Mesothelial cell of epicardium (in vitro differentiated cells): ENCODE measurements at places on chromosomes 5 and 9. TPM values are rescaled to one million over a fixed set of nuclear protein-coding genes. Genes with fewer than 3 reads are reported as not detected.
A peak's percentile ranks its signal among the peaks of the same experiment; 100 is the strongest.

The LRRC70 gene
- total RNA-seq: 0.89 to 1.7 TPM (median 1.1 TPM) in 3 replicates

The PPP3R2 gene
- 0.34 to 0.38 TPM (median 0.34 TPM) in 3 replicates for total RNA-seq

GRCh38 chr9:92770360-92770995, 5.8 kb upstream of the BICD2 start:
- DNase-seq: no peak
- peaks cover 25% of the 10 kb centered on the region for H3K4me1 ChIP-seq
- H3K4me3 ChIP-seq: no peak overlapping the region
- H3K27ac ChIP-seq: peak overlapping the region; percentile 60
- H3K36me3 ChIP-seq: no peaks in the 10 kb centered on the region

DNA sequence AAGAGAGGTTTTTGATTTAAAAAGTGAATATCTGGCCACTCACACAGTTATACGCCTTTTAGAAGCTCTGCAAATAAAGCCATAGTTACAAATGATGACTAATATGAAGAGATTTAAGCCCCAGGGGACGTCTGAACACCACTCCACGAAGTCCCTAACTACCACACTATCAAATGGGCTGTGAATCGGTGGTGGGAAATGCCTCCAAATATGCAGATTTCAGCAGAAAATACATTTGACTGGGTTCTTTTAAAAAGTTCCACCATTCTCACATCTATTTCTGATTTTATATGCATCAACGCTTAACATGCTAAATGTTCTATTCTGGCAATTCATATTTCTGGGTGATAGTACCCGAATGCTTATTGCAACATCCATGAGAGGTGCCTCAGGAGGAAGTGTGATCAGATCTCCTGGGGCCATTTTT, 22.5 kb downstream of the TICAM2 start:
- no peaks in the 10 kb centered on the region for H3K4me1 ChIP-seq
- no peak overlapping the region for H3K4me3 ChIP-seq
- H3K36me3 ChIP-seq: peaks cover 3% of the 10 kb centered on the region
- DNase-seq: no peak

DNA sequence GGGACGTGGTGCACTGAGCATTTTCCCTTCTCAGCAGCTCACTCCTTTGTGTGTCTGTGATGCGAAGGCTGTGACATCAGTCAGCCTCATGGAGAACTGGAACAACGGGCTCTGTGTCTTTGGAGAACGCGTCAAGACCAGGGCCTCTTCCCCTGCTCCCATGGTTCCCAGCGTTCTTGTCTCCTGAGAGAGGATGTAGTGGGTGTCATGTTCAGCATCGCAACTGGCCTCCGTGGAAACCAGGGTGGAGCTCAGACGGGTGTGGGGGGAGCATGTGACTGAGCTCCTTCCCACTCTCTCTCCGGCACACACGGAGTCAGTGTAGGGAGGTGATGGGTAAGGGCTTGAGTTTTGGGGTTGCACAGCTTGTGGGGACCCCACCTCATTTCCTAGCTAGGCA, 59.7 kb downstream of the TENT4A start:
- no peaks in the 10 kb centered on the region for H3K4me1 ChIP-seq
- H3K4me3 ChIP-seq: no peak overlapping the region
- H3K36me3 ChIP-seq: no peaks in the 10 kb centered on the region
- no peak overlapping the region for H3K27ac ChIP-seq

- no peak for DNase-seq
- no peak overlapping the region for H3K4me3 ChIP-seq
- no peaks in the 10 kb centered on the region for H3K27me3 ChIP-seq
- H3K27ac ChIP-seq: no peak overlapping the region
- no peaks in the 10 kb centered on the region for H3K36me3 ChIP-seq
Measured at GRCh38 chr5:42306287-42306686, 117.0 kb upstream of the GHR start.

DNA sequence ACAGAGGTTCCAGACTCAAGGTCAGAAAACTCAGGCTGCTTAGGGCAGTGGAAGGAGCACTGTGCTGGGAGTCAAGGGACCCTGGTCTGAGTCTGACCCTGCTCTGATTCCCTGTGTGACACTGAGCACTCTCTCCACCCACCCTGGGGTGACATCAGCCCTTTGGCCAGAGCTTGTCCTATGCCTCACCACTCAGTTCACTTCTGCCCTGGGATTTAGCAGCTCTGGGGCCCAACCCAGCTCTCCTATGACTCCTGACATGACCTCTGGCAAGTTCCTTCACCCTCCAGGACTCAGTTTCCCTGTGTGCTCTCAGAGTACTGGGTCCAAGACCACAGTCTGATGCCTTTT, 63.9 kb downstream of the FAM114A2 start:
- peaks cover 31% of the 10 kb centered on the region for H3K4me1 ChIP-seq
- no peak overlapping the region for H3K27ac ChIP-seq
- H3K4me3 ChIP-seq: no peak overlapping the region
- no peaks in the 10 kb centered on the region for H3K36me3 ChIP-seq
- DNase-seq: no peak
- peaks cover 22% of the 10 kb centered on the region for H3K27me3 ChIP-seq

DNA sequence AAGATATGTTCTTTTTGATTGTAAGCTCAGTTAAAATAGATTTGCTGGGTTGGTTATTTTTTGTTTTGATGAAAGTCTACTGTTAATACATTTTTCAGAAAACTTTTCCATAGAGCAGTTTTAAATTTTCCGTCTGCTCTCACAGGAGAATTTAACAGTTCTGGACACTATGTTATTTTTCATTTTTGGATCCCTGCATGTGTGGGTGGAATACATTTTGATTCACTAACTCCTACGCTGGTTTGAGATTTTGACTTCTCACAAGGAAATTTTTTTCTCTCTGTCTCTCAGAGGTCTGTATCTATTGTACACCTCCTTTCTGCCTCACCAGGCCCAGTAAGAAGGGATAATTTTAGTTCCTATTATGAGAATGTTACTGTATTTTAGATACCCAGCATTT, 502.4 kb downstream of the CDH10 start:
- H3K27ac ChIP-seq: no peak overlapping the region
- no peaks in the 10 kb centered on the region for H3K27me3 ChIP-seq
- DNase-seq: no peak

GRCh38 chr5:83387041-83387440, 84.5 kb upstream of the VCAN start:
- H3K36me3 ChIP-seq: peaks cover 2% of the 10 kb centered on the region
- no peak overlapping the region for H3K4me3 ChIP-seq
- no peak for DNase-seq

DNA sequence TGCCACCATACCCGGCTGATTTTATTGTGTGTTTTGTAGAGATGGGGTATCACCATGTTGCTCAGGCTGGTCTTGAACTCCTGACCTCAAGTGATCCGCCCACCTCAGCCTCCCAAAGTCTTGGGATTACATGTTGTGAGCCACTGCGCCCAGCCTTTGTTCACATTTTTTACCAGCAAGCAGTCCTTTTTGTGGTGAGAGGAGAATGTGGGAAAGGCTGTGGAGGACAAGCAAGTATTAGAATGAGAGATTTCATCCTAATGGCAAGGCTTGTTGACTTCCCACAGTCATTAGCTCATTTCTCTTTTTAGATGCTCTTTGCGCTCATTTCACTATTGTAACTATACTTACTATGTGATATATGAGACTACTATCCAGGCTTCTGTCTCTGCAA, 6.1 kb downstream of the IL31RA start:
- no peaks in the 10 kb centered on the region for H3K27me3 ChIP-seq
- no peak for DNase-seq
- H3K36me3 ChIP-seq: peaks cover 2% of the 10 kb centered on the region
- peaks cover 9% of the 10 kb centered on the region for H3K4me1 ChIP-seq

GRCh38 chr5:54869691-54870090, 115.7 kb downstream of the ESM1 start:
- no peak overlapping the region for H3K27ac ChIP-seq
- no peak for DNase-seq
- H3K27me3 ChIP-seq: no peaks in the 10 kb centered on the region
- no peaks in the 10 kb centered on the region for H3K36me3 ChIP-seq
- H3K4me1 ChIP-seq: peaks cover 13% of the 10 kb centered on the region
- no peak overlapping the region for H3K4me3 ChIP-seq

The GMCL2 gene
- total RNA-seq: not detected in 3 replicates

GRCh38 chr5:67200809-67201562, 4.4 kb upstream of the CD180 start:
- H3K27ac ChIP-seq: no peak overlapping the region
- DNase-seq: no peak
- no peaks in the 10 kb centered on the region for H3K36me3 ChIP-seq
- no peak overlapping the region for H3K4me3 ChIP-seq

The GCNT4 gene
- 1.7 to 1.9 TPM (median 1.8 TPM) in 3 replicates for total RNA-seq
